Right renal pelvis (tissue), 4 donors: ENCODE measurements at places on chromosomes 4 and X.

DNA sequence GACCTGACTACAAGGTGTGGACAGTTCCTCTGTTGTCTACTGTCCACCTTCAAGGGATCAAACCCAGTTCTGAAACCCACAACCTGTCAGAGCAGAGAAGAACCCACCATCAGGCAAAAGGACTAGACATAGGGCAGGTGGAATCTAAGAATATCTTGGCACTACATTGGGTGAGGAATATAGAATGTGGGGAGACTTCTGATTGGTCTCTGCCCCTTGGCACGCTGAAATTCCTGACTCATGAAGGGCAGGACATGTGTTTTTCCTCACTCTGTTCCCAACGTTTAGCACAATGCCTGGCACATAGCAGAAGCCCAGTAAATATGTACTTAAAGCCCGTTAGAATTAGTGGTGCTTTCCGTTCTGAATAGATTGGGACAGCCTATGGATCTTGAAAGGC lies 59.3 kb downstream of the TSPAN7 start:
- no peak for DNase-seq

DNA sequence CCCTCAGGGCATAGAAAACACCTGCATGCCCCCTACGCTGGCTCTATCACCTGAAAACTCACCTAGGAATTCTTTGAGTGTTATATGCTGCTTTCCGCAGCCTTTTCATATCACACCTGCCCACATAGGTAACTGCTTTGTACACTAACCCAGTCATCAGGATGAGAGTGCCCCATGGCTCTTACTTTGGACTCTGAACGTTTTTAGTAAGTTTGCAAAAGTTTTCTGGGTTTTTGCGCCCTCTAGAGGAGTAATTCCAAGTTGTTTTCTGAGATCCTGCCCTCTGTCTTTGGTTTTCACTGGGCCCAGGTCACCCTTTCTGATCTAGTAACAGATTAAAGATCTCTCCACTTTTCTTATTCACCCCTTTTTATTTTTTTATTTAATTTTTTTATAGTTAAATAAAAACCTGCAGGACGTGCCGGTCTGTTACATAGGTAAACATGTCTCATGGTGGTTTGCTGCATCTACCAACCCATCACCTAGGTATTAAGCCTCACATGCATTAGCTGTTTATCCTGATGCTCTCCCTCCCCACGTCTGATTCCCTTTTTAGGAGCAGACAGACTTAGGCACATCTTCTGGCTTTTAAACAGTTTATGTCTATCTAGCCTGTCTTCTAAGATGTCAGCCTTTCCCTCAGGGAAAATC lies 139.2 kb downstream of the NWD2 start:
- peak; percentile 25 for DNase-seq

- DNase-seq: no peak
Measured at GRCh38 chr4:153483432-153484418, 17.6 kb downstream of the TMEM131L start.

- DNase-seq: no peak
Measured at GRCh38 chrX:154761977-154762536, 607 bp upstream of the DKC1 start.

- no peak for DNase-seq
Measured at GRCh38 chrX:104270916-104271512, 16.3 kb upstream of the ESX1 start.

DNA sequence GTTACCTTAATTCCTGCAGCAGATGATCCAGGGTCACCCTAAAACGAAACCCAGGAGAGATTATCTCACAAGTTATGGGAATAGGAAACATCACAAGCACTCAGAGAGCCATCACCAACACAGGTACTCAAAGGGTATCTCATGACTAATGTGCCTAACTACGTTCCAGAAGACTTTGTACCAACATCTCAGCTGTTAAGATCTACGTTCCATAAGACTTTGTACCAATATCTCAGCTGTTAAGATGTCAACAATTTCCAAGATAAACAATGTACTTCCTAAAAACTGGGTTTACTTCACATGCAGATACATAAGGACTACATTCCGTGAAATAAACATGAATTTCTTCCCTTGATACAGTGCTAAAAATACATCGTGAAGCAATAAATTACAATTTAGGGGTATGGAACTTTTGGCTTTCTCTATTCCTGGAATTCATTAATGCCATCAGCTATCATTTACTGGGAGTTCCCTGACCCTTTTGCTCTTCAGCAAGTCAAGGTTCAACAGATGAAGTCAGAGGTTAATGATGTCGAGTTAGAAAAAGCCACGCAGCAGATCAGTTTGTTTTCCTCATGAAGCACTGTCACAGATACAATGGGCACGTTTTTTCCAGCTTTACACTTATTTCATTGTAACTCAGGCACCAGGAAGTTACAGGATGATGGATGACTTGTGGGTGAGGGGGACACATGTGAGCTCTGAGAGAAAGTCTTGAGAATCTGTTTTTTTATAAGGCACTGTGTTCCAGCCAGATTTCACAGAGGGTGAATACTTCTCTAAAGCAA lies 127.0 kb upstream of the ETNPPL start:
- DNase-seq: peak; percentile 18

- no peak for DNase-seq
Measured at GRCh38 chr4:140839888-140840790, 84.0 kb upstream of the TBC1D9 start.

GRCh38 chrX:9902656-9903055 lies 64.5 kb upstream of the CLDN34 start:
- DNase-seq: no peak

GRCh38 chr4:172815499-172816164 lies 353.0 kb upstream of the GALNT7 start:
- no peak for DNase-seq

- no peak for DNase-seq
Measured at GRCh38 chr4:56003606-56004005, 54.9 kb downstream of the CEP135 start.

DNA sequence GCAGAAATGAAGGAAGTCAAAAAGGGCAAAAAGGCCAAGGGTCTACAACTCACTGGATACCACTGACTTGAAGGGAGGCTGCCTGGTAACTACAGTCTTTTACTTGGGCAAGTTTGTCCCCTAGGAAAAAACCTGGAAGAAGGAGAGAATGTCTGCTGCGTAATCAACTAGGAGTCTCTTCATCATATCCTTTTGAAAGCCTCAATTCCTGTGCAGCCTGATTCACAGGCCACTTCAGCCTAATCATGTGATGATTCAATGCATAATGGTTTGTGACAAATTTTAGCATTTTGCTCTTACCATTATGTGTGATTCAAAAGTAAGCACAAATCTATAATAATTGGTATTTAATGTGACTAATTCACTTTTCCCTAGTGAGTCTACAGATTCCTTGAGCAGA lies 273.6 kb downstream of the FRMPD4 start:
- DNase-seq: no peak

DNA sequence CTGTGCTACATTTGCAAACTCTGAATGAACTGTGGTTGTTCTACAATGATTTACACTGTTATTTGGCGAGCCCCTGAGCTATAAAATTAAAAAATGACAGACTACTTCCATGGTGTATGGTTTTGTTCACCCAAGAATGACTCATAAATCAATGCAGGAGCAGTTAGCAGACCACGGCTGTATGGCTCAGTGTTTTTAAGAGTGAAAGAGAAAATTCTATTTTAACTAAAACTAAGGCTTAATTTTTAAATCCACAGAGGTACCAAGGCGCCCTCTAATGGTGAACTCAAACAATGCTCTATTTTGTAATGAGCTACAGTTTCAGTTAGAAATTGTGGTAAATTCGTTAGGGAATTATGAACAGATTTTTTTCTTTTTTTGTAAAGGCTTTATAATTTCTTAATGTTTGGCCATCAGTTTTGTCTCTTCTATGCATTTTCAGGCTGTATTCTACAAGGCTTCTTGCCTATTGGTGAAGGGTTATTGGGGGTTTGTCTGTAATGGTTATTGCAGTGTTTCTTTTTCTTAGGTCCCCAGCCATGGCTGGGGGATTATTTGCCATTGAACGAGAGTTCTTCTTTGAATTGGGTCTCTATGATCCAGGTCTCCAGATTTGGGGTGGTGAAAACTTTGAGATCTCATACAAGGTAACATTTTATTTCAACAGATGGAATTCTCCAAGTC lies 32.5 kb downstream of the HMGB2 start:
- peak; percentile 22 for DNase-seq

DNA sequence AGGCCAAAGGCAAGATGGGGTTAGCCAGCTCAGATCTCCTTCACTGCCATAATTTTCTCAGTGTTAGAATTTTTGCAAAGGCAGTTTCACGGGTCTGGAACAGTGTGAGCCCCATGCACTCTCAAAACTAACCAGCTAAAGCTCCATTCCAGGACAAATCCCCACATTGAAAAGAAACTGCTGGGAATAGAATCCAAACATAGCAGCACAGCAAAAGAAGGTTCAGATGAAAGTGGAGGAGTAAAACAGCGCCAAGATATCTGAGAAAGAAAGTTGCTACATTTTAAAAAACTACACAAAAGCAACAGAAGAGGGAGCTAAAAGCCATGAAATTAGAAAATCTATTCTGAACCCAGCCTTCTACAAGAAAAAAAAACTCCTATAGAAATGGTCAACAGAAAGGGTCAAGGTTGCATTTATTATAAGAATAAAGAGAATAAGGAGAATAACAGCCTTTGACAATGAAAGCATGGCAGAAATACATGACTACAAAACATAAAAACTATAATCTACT lies 39.6 kb upstream of the SLC7A3 start:
- no peak for DNase-seq

DNA sequence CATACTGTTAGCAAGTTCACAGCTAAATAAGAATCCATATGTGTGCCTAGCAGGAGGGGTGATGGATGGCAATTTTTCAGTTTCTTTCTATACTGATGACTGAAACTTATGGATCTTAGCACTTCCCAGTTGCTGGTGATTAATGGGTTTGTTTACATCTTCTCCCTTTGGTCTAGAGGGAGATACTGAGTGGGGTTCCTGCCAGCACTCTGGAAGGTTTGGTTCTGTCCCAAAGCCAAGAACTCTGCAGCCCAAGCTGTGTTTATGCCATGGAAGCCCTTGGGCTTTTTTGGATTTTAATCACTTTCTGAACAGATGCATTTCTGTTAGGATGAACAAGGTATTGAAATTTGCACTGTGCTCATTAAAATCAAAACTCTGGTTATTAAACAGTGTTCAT lies 43.5 kb downstream of the DDIT4L start:
- DNase-seq: no peak

GRCh38 chr4:106618956-106619355 lies 250.4 kb upstream of the GIMD1 start:
- no peak for DNase-seq

DNA sequence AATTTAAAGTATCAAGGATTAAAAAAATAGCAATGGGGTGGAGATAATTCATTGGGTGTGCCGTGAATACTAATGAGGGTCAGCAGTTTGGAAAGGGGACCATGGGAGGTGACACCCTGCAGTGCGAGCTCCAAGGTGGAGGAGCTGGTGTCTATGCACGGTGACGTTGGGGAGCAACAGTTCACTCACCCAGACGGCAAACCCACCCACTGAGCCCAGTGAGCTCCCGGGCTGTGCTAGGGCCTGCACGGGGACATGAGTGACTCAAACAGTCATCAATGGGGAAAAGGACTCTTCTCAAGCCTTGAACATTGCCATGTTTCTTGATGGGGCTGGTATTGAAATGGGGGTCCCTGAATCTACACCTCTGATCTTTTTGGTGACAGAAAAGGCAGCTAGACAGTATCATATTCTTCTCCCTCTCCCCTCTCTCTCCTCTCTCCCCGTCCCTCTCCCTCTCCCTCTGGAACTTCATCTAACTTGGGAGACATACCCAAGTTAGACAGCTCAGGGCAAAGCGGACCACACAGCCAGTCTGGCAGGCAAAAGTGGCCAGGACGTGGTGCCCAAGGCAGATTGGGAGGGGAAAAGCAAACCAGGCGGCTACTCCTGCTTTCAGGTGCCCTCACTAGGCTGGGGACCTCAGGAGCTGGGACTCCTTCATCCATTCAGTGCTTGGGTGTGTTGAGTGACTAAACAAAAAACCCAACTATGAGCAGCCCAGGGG lies 26.3 kb upstream of the PPP2R2C start:
- no peak for DNase-seq

GRCh38 chr4:74134500-74134852 lies 23.4 kb upstream of the MTHFD2L start:
- no peak for DNase-seq

DNA sequence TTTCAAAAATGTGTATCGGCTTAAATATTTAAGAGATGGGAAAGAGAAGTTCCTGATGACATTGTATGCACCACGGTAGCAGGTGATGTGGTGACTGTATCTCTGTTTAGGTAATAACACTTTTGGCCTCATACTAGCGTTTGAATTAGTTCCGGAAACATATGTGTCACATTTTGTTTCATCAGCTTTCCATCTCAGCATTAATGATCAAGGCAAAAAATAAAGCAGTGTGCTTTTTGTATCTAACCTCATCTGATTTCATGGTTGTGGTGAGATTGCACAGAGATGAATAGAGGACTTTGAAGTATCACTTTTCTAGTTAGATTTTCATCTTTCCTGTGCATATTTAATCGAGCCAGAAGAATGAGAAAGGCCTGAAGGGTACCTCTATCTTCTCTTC lies 206.4 kb upstream of the SPRY1 start:
- DNase-seq: no peak

GRCh38 chr4:113574636-113575103 lies 186.9 kb downstream of the CAMK2D start:
- DNase-seq: peak; percentile 27

DNA sequence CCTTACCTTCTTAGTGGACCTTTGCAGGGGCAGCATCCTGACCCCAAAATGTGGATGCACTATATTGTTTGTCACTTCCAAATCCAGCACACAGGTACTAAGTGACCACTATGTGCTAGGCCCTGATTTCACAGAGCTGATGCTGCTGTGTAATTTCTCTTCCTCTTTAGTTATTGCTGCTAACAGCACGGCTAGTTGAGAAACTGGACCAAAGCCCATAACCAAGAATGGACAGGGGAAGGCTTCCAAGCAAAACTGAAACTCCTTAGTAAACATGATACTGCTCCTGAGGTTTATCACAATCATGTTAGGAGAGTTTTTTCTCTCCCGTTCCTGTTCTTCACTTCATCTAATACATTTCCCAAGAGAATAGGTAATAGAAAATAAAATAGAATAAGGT lies 172.9 kb upstream of the TTC29 start:
- DNase-seq: no peak

DNA sequence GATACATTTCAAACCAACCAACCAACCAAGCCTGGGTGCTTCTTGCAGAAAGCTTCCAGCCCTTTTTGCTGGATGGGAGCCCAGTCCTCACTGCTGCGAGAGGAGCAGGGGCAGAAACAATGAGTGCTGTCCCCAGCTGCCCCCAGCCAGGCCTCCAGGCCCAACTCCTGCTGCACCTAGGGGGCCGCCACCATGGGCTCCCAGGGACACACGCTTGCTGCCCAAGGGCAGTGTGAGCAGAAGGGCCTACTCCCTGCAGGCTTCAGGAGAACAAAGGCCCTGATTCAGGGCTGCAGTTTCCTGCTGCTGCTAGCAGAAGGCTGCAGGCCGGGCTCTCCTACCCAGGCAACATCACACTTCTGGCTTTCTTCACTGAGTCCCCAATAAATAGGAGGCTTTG lies 37.7 kb upstream of the ENPP6 start:
- no peak for DNase-seq

GRCh38 chrX:108000751-108001150 lies 18.6 kb upstream of the TEX13B start:
- no peak for DNase-seq
